ENCODE measurements at places on chromosomes 11 and 22. TPM values are rescaled to one million over a fixed set of nuclear protein-coding genes. Genes with fewer than 3 reads are reported as not detected.

DNA sequence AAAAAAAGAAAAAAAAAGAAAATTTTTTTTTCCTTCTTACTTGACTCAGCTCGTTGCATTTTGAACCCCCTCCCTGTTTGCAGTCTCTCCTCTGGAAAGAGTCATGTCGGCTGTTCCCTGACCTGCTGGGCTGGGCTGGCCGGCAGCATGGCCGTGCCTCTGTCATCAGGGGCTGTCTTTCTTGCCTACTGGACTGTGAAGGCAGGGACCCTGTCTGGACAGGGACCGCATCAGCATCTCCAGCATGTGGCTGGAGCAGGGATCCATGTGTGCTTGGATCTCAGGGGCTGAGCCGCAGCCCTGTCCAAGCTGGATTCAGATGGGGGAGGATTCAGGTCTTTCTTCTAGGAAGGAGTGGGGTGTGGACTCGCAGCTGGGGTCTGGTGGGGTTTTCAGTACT is 15.5 kb downstream of the FBLN1 start:
- no peaks in the 10 kb centered on the region for H3K36me3 ChIP-seq
- H3K27me3 ChIP-seq: no peaks in the 10 kb centered on the region
- no peak overlapping the region for H3K27ac ChIP-seq
- H3K4me3 ChIP-seq: no peak overlapping the region

DNA sequence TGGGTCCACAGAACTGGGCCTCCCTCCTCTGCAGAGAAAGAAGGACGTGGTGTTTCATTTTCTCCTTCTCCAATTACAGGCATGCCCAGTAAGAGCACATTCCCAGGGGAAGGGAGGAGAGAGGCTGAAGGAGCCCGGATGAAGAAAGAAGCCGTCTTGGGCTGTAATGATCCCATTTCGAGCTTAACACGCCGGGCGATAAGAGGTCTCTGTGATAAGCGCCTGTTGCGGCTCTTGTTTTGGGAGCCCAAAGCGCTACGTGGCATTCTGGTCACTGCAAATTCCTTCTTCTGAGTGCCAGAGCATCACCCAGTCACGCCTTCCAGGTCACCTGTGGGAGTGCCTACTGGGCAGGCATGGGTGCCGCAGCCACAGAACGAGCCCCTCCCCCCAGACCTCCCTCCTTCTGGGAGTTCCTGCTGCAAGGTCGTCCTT is 57.5 kb downstream of the ANO1 start:
- H3K27ac ChIP-seq: no peak overlapping the region
- no peaks in the 10 kb centered on the region for H3K4me1 ChIP-seq
- peaks cover 3% of the 10 kb centered on the region for H3K27me3 ChIP-seq
- no peak for DNase-seq

DNA sequence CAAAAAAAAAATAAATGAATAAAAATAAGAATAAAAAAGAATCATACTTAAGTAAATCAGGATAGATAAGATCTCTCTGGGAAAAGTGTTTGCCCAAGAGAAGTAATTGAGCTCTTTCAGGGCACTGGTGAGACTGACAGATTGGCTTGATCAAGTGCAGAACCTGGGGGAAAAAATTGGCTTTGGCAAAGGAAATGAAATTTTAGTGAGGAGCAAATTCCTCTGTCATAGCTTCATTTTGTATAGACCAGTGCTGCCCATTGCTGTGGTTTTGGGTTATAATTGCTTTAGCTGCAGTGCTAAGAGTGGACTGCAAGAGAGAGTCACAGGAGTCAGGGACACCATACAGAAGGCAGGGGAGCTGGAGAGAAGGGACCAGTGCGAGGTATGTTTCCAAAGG is 35.7 kb downstream of the SFI1 start:
- H3K27me3 ChIP-seq: no peaks in the 10 kb centered on the region
- no peak for DNase-seq
- H3K36me3 ChIP-seq: peaks cover 37% of the 10 kb centered on the region
- H3K4me3 ChIP-seq: no peak overlapping the region
- H3K4me1 ChIP-seq: peaks cover 16% of the 10 kb centered on the region
- H3K27ac ChIP-seq: no peak overlapping the region

GRCh38 chr22:47620391-47620790 is 857.9 kb downstream of the TBC1D22A start:
- DNase-seq: no peak
- H3K36me3 ChIP-seq: no peaks in the 10 kb centered on the region
- no peaks in the 10 kb centered on the region for H3K27me3 ChIP-seq
- H3K4me1 ChIP-seq: no peaks in the 10 kb centered on the region
- no peak overlapping the region for H3K4me3 ChIP-seq
- H3K27ac ChIP-seq: no peak overlapping the region

- no peaks in the 10 kb centered on the region for H3K36me3 ChIP-seq
- H3K4me3 ChIP-seq: no peak overlapping the region
- H3K4me1 ChIP-seq: no peaks in the 10 kb centered on the region
Measured at GRCh38 chr11:119699227-119699626, 29.8 kb downstream of the NECTIN1 start.

DNA sequence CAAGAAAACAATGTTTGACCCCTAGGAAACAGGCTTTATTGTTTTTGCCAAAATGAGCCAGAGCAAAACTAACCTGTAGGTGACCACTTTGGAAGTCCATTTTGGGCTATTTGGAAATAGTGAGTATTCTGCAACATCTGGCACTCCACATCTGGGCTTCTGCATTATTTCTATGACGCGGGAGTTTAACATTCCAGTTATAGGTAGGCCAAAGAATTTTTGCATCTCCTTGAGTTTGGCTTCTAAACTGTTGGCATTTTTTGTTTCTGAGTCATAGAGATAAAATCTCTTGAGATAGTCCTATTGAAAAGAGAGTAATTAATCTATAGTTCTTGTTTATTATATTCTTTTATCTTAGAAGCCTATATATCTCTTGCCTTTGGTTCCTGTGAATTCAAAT is 2.9 kb downstream of the MMP7 start:
- no peaks in the 10 kb centered on the region for H3K27me3 ChIP-seq
- DNase-seq: no peak
- peaks cover 3% of the 10 kb centered on the region for H3K4me1 ChIP-seq
- no peak overlapping the region for H3K27ac ChIP-seq
- H3K4me3 ChIP-seq: no peak overlapping the region
- H3K36me3 ChIP-seq: no peaks in the 10 kb centered on the region

DNA sequence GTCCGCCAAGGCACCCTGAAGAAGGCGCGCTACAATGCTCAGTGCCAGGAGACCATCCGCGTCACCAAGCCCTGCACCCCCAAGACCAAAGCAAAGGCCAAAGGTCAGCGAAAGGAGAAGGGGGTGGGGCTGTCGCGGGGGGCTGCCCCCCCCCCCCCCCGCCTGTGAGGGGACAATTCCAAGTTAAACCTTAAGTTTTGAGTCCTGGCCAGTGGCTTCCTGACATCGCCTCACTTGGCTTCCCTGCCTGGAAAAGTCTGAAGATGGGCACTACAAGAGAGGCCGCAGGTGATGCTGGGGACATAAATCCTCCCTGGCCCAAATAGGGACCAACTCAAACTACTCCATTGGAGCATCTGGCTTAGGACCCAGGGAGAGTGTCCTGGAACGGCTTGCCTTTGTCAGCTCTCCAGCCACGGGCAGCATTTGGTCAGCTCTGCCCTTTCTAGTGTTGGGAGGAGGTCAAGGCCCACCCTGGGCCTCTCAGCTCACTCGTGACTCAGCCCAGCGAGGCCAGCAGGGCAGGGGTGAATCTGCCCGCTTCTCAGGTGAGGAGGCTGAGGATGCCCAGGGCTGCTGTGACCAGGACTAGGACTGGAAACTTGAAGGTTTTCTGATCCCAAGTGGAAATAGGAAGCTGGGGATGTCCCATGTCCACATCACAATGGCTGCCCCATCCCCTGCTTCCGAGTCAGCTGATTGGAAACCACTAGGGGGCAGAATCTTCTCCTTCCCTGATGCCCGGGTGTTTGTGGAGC is 1.4 kb downstream of the MDK start:
- peaks cover 43% of the 10 kb centered on the region for H3K27me3 ChIP-seq
- H3K27ac ChIP-seq: no peak overlapping the region
- peaks cover 37% of the 10 kb centered on the region for H3K4me1 ChIP-seq
- DNase-seq: no peak

DNA sequence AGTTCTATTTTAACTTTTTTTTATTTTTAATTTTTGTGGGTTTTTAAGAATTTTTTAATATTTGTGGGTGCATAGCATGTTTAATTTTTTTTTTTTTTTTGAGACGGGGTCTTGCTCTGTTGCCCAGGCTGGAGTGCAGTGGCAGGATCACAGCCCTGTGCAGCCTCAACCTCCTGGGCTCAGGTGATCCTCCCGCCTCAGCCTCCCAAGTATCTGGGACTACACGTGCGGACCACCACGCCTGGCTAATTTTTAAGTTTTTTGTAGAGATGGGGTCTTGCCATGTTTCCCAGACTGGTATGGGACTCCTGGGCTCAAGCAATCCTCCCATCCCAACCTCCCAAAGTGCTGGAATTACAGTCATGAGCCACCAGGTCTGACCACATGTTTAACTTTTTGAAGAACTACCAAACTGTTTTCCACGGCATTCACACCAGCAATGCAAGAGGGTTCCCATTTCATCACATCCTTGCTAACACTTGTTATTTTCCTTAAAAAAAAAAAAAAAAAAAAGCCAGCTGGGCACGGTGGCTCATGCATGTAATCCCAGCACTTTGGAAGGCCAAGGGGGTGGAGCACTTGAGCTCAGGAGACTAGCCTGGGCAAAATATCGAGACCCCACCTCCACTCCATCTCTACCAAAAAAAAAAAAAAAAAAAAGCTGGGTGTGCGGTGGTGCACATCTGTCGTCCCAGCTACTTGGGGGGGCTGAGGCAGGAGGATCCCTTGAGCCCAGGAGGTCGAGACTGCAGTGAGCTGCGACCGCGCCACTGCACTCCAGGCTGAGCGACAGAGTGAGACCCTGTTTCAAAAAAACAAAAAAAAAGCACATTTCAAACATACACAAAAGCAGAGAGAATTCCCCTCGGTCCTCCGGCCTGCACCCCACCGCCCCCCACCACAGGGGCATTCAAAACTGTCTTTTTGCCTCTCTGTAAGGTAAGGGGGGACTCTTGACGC is 16.7 kb upstream of the TXNRD2 start:
- DNase-seq: no peak
- H3K27me3 ChIP-seq: no peaks in the 10 kb centered on the region
- no peaks in the 10 kb centered on the region for H3K36me3 ChIP-seq
- H3K4me3 ChIP-seq: no peak overlapping the region

GRCh38 chr22:37363261-37363992 is 63.9 kb downstream of the ELFN2 start:
- H3K27ac ChIP-seq: no peak overlapping the region
- no peak overlapping the region for H3K4me3 ChIP-seq
- H3K27me3 ChIP-seq: no peaks in the 10 kb centered on the region
- no peaks in the 10 kb centered on the region for H3K36me3 ChIP-seq
- no peak for DNase-seq

DNA sequence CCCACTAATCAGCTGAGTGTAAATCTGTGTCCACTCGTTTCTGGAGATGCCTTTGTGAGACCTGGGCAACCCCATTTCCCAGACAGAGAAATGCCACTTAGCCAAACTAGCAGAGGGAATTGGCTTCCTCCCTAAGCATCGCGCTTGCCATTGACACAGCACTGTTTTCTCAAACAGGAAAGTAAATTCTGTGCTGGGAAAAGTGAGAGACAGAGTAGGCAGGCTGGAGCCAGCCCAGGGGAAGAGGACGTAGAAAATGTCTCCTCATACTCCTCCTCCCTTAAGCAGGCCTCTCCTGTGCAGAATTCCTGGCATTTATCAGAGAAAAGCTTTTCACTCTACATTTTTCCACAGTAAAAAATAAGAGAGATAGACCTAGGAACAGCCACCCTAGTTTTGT is 99.1 kb upstream of the AMOTL1 start:
- peaks cover 2% of the 10 kb centered on the region for H3K27me3 ChIP-seq
- H3K4me1 ChIP-seq: no peaks in the 10 kb centered on the region
- no peak overlapping the region for H3K27ac ChIP-seq
- no peaks in the 10 kb centered on the region for H3K36me3 ChIP-seq
- H3K4me3 ChIP-seq: no peak overlapping the region

GRCh38 chr11:45163956-45164575 is 17.6 kb downstream of the PRDM11 start:
- no peaks in the 10 kb centered on the region for H3K27me3 ChIP-seq
- H3K27ac ChIP-seq: no peak overlapping the region
- no peaks in the 10 kb centered on the region for H3K36me3 ChIP-seq
- no peaks in the 10 kb centered on the region for H3K4me1 ChIP-seq
- no peak overlapping the region for H3K4me3 ChIP-seq

GRCh38 chr11:70099578-70100279 is 21.6 kb downstream of the ANO1 start:
- no peak overlapping the region for H3K27ac ChIP-seq
- no peak for DNase-seq
- H3K36me3 ChIP-seq: no peaks in the 10 kb centered on the region

DNA sequence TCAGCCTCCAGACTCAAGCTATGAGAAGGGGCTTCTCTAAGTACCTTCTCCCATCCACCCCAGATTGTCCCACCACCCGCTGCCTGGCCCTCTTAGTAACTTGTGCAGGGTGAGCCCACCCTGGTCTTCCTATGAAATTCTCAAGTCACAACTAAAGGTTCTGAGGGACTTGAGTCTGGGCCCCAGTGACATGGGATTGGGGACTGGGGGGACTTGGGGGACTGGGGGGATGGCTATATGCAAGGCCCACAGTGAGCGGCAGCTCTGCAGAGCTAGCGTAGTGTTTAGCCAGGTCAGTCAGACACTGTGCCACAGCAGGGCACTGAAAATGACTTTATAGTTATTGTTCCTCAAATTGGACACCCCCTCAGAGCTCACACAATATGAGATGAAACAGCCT is 622.3 kb upstream of the CADM1 start:
- H3K27ac ChIP-seq: no peak overlapping the region
- no peaks in the 10 kb centered on the region for H3K36me3 ChIP-seq
- H3K4me1 ChIP-seq: no peaks in the 10 kb centered on the region
- no peaks in the 10 kb centered on the region for H3K27me3 ChIP-seq
- DNase-seq: no peak

- no peaks in the 10 kb centered on the region for H3K36me3 ChIP-seq
- no peaks in the 10 kb centered on the region for H3K4me1 ChIP-seq
- H3K4me3 ChIP-seq: no peak overlapping the region
- DNase-seq: no peak
- no peak overlapping the region for H3K27ac ChIP-seq
Measured at GRCh38 chr11:15903246-15903645, 453.1 kb downstream of the SOX6 start.

HEPHL1 gene
- not detected for total RNA-seq

CDC42EP1 gene
- total RNA-seq: not detected

NXF1 gene
- 358 TPM for total RNA-seq

Measured in CD4-positive, alpha-beta T cell (primary cell).